NCI-H1105 treated with DMSO at 0.1 percent for 48 hours (cell line): ENCODE measurements at places on chromosomes 6 and 20.

GRCh38 chr6:57069920-57070331 is 20.1 kb upstream of the ZNF451 start:
- no peak for DNase-seq

DNA sequence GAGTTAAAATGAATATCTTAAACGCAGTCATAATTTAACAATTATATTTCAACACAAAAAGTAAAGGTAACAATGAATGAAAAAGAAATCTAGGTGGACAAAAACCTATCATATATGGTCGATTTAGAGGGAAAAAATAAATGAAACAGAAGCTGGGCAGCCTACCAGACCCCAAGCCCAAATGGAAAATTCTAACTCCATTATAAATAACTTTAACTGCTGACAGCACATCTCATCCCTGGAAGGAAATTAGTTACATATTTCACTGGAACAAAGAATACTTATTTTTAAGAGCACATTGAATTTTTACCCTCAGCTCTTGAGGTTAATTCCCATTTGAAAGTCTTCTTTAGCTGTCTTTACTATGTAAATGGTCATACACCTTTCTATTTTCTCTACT is 39.1 kb downstream of the COL12A1 start:
- no peak for DNase-seq

DNA sequence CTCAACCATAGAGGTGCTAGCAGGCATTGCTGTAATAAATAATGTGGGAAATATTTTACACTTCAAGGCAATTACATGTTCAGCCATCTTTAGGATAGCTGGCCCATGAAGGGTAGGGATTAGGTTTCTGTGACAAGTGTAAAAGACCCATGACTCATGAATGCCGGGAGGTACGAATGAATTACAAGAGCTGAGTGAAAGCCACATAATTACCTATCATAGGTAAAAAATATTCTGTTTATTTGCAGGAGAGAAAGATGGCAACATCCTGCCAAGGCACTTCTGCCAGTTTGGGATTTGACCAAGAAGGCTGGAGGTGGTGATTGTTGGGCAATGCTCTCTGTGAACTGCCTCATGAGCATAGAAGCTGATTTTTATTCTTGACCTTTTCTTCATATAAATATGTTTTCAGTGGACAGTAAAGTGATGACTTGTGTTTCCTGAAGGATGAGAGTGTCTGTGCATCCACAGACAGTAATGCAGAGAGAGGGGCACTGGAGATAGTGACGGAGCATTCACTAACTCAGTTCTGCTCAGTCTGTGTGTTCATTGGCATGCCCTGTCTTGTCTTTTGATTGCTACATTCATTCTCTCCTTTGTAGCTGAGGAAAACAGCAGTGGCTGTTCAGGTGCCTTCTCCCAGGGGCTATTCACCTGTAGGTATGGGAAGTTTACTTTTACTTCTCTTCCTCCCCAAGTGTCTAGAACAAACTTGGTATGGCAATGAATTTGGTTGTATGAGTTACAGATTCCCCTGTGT is 481.1 kb downstream of the TFAP2B start:
- peak; percentile 53 for DNase-seq

- DNase-seq = no peak
Measured at GRCh38 chr6:132214716-132215115, 186.6 kb downstream of the MOXD1 start.

GRCh38 chr6:15077006-15077405 is 168.9 kb upstream of the JARID2 start:
- DNase-seq = no peak

DNA sequence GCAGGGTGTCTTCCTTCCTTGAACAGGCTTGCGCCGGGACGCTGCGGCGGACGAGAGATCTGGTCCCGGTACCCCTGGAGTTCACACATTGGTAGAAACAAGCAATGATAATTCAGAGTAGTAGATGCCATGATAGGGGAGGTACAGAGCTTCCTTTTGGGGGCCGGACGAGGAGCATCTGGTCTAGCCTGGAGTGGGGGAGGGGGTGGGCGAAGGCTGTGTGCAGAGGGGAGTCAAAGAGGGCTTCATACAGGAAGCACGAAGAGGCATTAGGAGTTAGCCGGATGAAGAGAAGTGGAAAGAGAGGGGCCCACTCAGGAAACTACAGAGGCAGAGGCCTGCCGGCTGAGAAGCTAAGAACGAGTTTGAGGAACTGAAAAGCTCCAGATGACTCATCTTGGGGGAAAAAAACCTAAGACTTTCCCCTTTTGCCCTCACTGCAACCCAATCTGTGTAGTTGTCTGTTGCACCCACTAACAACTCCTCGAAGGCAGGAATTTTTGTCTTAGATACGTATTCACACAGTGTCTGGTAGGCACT is 611 bp downstream of the CNPY3 start:
- DNase-seq = no peak

GRCh38 chr6:107805504-107805903 is 18.6 kb downstream of the SCML4 start:
- no peak for DNase-seq

DNA sequence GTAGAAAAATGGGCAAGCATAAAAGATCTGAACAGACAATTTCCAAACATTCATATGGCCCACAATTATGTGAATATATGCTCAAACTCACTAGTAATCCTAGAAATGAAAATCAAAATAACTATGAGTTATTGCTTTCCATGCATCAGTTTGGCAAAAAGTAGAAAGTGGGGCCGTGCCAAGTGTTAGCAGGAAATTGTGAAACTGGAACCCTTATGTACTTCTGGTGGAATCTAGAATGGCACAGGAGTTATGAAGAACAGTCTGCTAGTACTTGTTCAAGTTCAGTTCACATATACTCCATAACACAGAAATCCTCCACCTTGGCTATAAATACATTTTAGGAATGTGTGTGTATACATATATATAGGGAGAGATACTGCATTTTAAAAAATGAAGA is 89.8 kb downstream of the EYA2 start:
- no peak for DNase-seq

DNA sequence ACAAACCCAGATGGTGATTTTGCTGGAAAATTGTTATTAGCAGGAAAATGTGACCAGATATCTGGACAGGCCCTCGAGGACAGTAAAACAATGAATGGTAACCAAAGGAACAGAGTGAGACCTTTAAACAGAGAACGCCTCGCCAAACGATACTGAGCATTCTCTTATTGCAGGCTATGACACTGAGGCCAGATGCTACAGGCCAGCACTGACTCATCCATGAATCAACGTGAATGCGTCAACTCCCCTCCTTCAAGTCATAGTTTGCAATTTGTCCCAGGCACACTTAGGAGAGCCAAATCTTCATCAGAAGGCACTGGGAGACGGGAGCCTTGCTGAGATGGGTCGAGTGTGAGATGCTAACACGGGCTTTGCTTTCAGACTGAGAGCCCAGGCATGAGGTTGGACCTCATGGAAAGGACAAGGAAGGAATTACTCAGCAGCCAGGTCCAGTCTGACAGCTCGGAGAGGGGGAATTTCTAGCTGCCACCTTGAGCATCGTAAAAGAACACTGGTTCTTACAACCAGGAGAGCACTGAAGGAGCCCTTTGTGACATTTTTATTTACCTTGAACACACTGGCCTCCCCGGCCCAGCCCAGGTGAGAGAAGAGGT is 60.7 kb downstream of the BMP7 start:
- DNase-seq = no peak

GRCh38 chr6:137749696-137750211 is 117.3 kb upstream of the TNFAIP3 start:
- DNase-seq = no peak

GRCh38 chr6:109498936-109499335 is 15.9 kb upstream of the ZBTB24 start:
- no peak for DNase-seq

DNA sequence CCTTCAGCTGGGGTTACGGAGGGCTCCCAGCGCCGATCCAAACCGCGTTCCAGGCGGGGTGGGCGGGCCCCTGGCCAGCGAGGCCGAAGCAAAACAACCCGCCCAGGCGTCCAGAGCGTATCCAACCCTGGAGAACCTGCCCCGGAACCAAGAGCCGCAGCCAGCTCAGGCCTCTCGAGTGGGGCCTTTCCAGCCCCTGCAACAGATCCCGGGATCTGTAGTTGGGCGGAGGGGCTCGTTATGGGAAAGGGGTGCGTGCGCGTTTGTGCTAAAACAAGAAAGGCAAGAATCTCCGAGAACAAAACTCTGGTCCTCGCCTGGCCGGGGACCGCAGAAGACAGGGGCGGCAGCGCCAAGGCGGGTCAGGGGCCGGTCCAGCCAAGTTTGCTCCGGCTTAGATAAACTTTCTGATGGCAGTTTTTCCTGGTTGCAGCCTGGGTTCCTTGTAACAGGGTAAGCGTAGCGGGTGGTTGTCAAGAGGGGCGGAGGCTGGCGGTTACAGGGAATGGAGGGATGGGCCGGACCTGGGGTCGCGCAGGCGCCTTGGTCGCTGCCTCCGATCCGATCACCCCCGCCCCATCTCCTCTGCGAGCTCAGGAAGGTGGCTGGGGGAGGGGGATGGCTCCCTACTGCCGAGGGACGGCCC is 448 bp upstream of the RIN2 start:
- peak; percentile 80 for DNase-seq

DNA sequence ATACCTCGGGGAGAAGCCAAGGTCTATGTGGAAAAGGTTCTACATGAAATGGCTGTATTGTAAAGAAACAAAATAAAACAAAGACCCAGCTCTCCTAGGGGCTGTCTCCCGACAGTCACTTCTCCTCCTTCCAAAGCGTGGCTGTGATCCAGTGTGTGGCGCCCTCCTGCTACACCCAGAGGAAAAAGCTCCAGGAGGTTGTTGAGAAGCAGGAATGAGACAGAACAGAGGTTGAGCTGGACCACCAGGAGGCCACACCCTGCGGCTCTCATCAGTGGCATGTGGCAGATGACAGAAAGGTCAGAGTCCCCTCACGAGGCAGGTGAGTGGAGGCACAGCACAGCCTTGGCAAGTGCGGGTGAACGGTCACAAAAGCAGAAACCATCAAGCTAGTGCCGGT is 236.0 kb downstream of the TBXT start:
- DNase-seq = no peak

DNA sequence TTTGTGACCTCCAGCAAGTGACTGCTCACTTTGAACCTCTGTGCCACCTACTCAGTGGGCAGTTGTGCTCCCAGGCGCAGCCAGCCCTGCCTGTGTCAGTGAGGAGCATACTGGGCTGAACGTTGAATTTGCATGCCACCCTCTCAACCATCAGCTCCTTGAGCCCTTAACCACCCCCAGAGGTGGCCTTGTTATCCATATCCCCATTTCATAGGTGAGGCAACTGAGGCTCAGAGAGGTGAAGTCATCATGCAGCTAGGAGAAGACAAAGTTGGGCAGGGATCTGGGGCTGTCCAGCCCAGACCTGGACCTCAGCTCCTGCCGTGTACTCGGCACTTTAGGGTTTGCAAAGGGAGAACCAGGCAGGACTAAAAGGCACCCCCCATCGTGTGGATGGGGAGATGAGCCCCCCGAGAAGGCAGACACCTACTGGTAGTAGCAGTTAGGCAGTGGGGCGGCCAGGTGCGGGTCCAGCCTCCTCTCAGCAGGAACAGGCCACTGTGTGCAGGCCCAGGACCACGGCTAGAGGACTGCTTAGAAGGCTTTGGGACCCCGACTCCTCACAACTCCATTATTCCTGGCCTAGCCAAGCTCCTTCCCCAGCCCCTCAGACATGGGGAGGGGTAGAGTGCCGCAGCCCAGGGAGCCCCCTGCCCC is 100.8 kb upstream of the MYL9 start:
- DNase-seq = no peak

- no peak for DNase-seq
Measured at GRCh38 chr6:118537574-118537973, 10.5 kb upstream of the PLN start.

DNA sequence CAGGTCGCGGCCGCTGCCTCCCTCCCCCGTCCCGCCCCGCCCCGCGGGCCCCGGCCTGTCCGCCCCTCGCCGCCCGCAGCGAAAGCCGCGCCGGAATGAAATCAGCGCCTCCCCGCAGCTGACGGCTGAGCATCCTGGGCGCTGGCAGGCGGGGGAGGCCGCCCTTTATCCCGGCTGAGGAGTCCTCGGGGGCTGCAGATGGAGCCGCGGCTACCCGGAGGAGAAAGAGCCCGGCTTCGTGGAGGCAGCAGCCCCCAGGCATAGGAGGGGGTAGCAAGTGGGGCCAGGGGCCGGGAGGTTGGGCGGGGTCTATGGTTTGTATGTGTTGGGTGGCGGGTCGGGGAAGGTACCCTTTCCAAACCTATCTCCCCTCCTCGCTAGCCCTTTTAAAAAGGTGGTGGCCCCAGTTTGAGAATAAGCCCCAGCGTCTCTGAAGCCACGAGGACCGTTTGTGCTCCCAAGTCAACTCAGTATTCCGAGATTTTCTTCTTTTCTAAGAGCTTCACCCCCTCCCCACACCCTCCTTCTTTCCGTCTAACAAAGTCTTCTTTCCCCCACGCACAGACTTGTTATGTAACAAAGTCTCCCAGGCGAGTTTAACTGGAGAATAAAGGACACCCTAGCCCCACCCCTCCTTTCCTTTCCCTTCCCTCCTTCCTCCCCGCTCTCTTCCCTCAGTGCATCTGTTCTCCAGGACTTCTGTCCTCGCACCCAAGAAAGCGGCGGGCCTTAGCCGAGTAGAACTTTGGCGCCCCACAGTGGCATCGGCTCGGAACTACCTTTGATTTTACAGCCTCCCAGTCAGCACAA is 11.0 kb downstream of the POU3F2 start:
- DNase-seq = peak; percentile 92

- DNase-seq = no peak
Measured at GRCh38 chr6:83313882-83314281, 117.0 kb downstream of the ME1 start.

DNA sequence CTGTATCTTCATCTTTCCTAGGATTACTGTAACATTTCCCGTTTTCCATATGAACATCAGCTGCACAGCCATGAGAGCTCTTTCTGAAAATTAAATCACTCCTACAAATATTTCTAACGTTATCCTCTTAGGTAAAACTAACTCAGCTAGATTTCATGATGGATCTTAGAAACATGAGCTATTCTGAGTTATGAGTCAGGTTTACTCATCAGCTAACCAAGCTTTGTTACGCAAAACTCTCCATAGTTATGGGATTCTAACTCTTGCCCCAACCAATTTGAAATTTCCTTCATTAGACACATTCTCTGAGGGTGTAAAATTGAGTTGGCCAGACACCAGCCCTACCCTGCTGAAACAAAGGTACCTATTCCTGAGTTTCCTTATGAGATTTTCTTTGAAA is 14.0 kb downstream of the DEFB110 start:
- DNase-seq = no peak

GRCh38 chr6:33914645-33915044 is 110.8 kb upstream of the MLN start:
- no peak for DNase-seq

DNA sequence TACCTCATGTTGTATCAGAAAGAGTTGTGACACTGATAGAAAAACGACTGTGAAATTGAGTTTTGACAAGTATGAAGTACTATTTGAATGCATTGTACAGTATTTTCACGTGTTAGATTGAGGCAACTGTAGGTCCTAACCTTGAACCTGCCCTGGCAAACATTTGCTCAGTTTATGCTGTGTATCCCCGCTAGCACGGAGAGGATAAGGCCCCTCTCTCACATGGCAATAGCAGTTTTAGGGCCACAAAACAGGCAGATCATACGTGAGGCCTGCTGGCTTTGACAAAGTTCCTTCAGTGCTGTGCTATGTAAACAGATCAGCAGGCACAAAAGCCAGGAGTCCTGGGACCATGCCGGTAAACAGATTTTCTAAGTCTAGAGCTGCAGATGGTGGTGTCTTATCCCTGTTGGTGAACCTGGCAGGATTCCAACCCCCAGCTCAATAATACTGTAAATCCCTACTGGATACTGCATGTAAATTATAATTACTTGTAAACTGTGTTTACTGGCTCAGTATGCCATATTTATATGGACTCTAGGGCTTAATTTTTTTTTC is 23.8 kb upstream of the FAM217A start:
- DNase-seq = peak; percentile 66
